ENCODE measurements at places on chromosomes 1 and 21.

GRCh38 chr21:41032541-41032940, 135.4 kb upstream of the BACE2 start:
- no peak for DNase-seq

DNA sequence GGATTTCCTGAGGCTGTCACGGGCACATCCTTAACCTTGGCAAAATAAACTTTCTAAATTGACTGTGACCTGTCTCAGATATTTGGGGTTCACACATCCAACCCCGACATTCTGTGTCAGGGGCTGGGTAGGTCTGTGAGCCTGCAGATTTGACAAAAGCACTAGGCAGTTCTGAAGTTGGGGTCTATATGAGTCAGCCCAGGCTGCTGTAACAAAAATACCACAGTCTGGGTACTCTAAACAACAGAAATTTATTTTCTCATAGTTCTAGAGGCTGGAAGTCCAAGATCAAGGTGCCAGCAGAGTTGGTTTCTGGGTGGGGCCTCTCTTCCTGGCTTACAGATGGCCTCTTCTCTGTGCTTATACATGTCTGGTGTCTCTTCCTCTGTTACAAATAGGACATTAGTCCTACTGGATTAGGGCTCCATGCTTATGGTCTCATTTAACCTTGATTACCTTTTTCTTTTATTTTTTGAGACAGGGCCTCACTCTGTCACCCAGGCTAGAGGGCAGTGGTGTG, 3.0 kb upstream of the CPLANE2 start:
- no peak for DNase-seq

- no peak for DNase-seq
These were observed 97.6 kb downstream of the NAV1 start for GRCh38 chr1:201636510-201636971.

DNA sequence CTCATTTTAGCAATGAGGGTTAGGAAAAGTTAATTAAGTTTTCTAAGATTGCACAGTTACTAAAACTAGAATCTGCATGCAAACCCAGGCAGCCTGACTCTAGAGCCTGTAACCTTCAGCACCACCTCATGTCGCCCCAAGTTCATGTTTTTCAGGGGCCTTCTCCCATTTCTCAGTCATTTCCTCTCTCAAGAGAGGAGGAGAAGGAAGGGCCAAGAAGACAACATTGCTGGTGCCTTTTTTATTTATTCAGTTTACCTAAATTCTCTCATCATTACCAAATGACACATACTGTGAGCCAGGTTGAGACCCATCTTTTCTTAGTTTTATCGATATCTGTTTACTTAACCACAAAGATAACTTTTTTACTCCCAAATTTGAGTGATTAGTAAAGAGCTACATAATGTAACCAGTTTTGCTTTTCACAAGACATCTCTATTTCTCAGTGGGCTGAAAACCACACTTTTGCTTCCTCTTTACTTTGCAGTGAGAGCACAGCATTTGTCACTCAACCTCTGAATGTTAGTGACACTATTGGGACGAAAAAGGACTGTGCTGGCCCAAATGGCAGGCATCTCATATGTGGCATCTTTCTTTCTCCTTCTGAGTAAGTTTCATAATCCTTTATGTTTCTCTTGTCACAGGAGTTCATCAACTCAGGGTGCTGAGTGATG, at the start of gene CD101:
CD101 (plus strand) TSS at position 507 of the 674 bp plus-strand sequence; CDS start at position 565, 58 bp downstream.
- no peak for DNase-seq

DNA sequence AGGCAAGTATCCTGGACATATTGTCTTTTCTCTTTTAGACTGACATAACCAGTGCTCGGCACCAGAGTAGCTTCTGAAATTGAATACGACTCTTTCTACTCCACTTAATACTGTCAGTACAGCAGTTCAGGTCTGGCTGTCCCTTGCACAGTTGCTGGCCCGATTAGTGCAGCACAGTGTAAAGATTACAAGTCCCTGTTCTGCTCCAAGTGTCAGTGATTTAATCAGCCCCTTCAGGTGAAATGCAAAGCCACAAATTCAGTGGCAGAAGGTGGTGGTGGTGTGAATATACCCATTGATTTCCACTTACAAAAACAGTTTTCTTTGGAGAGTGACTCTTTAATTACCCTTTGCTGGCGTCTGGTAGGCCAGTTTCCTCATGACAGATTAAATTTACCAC, 545.4 kb downstream of the ADGRL2 start:
- no peak for DNase-seq

- no peak for DNase-seq
These were observed 481.2 kb downstream of the MATN1 start for GRCh38 chr1:30242168-30242567.

Measured in T-helper 1 cell (primary cell).